ENCODE measurements at places on chromosomes 2 and 18.

GRCh38 chr18:45386041-45386655 is 229.1 kb upstream of the SLC14A2 start:
- no peak for DNase-seq

GRCh38 chr2:36482576-36483214 is 115.3 kb downstream of the FEZ2 start:
- no peak for DNase-seq

GRCh38 chr18:11147962-11148679 is 1.2 kb downstream of the PIEZO2 start:
- no peak for DNase-seq

DNA sequence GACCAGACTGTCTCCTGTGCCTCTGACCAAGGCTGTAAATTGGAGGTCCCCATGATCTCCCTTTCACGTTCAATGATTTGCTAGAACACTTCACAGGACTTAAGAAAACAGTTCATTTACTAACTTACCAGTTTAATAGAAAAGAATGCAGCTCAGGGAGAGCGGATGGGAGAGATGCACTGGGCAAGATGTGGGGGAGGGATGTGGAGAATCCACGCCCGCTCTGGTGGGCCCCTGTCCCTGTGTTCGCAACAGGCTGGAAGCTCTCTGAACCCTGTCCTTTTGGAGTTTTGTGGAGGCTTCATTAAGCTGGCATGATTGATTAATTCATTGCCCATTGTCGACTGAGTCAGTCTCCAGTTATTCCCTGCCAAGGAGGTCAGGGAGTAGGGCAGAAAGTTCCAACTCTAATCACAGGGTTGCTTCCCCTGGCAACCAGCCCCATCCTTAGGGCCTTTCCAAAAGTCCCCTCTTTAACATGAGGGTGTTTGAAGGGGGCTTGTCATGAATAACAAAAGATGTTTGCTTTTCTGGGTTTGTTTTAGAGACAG is 257.1 kb downstream of the ACKR3 start:
- DNase-seq = no peak

GRCh38 chr2:179106676-179107428 is 56.9 kb upstream of the CCDC141 start:
- no peak for DNase-seq

DNA sequence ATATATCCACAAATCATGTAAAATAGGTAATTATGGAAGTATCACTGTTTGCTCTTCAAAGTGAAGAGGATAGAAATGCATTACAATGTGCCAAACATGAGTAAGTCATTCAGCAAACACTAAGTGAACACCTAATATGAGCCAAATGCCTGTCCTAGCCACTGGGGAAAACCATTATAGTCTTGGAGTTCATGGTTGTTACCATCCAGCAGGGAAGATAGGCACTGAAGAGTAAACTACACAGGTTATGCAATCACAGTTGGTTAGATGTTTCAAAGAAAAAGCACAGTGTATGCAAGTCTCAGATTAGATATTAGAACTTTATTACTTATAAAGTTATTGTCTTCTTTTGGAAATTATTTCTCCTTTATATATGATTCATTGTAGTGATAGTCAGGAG is 3.9 kb upstream of the SERPINB2 start:
- DNase-seq = no peak

DNA sequence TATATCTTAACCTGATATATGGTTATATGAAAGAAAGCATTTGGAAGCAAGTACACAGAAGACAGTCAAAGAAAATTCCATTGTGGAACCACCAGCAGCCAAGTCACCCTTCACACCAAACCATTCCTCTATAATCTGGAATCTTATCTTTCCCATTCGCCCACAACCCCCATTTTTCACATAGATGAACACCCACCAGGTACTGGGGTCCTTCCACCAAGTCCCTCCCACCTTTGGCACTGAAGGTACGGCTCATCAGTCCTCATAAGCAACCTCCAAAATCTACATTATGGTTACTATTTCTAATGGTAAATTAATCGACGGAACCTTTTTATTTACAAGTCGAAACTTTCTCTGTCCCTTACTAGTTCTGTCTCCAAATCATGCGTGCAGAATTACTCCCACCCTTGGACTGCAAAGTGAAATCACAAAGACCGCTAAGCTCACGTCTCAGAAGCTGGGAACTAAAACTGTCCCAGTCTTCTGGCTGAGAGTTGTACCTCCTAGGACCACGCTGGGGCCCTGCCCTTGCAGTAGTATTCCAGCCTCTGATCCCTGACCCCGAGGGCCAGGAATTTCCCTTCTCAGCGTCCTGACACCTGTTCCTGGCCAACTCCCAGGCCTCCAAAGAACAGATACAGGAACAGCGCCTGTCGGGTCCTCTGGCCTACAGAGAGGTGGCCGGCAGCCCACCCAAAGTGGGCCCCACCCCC is 702 bp downstream of the OLA1 start:
- DNase-seq = no peak

GRCh38 chr18:79802298-79802697 is 4.6 kb downstream of the KCNG2 start:
- no peak for DNase-seq

- no peak for DNase-seq
Observed at GRCh38 chr2:43049836-43050801, 176.3 kb downstream of the ZFP36L2 start.

GRCh38 chr2:174765576-174765975 is 1.3 kb upstream of the CHRNA1 start:
- DNase-seq = no peak

GRCh38 chr2:131105950-131106801 is 1.0 kb downstream of the PLEKHB2 start:
- DNase-seq = no peak

DNA sequence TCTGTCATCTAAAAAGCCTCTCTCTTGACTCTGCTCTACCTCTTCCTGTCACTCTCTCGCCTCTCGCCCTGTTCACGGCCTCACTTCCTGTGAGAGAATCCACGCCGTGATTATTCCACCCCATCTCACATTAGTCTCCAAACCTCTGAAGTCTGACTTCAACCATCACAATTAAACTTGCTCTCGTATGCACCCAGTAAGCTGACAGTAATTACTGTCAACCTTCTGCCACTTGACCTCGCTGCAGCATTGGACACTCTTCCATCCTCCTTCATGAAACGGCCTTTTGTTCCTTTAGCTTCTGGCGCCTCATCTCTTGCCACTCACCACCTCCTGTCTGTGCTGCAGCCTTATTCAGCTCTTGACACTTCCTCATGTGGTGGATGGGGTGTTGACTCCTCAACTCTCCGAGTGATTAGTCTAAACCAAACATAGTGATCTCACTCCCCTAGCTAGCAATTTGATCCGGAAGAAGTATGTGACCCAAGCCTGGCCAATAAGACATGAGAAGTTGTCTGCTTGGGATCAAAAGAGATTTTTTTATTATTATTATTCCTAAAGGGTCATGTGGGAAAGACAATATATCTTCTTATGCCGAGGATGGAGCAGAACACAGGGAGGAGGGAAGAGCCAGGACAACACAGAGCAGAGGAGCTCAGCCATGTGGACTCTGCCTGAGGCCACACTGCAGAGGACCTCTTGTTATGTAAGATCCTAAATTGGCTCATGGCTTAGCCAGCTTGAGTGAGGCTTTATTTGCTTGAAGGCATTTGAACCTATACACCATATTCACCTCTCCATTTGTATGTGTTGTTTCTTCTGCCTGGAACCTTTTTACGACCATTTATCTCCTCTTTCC is 38.4 kb upstream of the MYO1B start:
- no peak for DNase-seq

- no peak for DNase-seq
Observed at GRCh38 chr2:198890490-198890889, 567.2 kb downstream of the SATB2 start.

DNA sequence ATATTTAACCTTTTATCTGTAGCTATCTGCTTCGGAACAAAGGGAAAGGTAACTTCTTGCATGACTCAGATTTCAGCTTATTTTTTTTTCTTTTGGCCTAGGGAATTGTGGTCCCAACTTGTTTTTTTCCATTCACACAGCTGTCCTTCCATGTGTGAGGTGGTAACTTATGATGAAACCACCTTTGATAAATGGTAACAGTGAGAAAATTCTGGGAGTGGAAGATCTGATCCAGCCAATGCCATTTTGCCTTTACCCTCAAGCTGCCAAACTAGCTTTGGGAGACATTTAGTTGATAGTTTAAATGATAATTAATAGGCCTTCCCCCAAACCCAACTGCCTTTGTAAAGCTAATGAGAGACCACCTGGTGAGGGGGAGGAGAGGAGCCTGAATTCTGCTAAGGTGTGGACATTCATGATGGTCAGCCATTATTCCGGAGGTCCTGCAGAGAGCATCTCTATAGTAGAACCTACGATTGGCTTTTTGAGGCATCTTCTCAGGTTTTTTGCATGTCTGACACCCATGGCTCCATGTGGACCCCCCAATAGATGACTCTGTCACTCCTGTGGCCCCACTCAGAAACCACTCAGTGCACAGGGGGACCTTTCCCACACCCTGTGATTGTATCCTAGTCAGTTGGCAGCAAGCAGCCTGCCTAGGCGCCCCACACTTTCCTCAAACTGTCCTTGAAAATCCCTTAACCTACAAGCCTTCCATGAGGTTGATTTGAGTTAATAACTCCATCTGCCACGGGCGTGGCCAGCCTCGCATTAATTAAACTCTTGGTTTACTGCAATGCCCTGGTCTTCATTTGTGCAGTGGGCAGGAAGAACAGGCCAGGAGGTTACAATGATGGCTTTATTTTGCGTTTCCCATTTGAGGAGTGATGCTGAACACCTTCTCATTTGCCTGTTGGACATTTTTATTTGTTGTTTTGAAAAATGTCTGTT is 263.5 kb upstream of the PXDN start:
- DNase-seq = no peak

DNA sequence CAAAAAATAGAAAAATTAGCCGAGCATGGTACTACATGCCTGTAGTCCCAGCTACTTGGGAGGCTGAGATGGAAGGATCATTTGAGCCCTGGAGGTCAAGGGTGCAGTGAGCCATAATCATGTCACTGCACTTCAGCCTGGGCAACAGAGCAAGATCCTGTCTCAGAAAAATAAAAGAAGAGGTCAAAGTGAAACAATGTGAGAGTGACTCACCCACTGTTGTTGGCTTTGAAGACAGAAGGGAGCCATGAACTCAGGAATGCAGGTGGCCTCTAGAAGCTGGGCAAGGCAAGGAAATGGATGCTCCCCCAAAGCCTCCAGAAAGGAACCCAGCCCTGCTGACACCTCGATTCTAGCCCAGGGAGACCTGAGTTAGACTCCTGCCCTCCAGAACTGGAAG is 3.7 kb upstream of the TMEM214 start:
- no peak for DNase-seq

DNA sequence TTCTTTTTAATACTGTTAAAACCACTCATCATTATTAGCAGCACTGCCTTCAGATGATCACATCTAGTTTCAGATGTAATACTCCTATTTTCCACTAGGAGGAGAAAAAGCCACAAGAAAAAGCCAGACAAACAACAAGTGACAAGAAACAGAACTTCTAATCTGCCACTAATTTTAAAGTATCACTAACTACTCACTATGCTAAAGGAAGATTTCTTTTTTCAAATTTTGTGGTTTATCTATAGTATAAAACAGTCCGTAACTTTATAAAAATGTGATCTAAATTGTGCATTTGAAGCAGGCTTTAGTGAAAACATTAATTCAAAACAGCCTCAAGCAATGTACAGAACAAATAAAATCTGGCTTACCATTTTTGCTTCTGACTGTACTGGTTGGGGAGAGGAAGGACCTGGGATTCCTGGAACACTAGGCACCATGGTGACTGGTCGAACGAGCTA is 56.8 kb downstream of the ATF2 start:
- DNase-seq = no peak

DNA sequence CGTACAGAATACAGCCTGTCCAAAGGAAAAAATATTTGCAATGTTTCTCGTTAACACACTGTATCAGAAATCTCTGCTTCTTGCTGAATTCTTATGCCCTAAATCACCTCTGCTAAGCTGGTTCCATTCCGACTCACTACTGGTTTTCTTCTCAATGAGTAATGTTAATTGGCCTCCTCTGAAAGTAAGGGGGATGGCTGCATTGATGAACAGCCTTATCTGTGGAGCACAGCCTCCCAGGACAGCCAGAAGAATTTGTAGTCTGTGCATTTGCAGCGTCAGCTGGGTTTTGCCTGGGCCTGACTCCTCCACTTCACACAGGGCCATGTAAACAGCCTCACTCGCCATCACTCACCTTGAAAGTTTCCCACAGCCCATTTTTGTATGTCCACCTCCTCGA is 127.7 kb downstream of the RNF152 start:
- DNase-seq = no peak

DNA sequence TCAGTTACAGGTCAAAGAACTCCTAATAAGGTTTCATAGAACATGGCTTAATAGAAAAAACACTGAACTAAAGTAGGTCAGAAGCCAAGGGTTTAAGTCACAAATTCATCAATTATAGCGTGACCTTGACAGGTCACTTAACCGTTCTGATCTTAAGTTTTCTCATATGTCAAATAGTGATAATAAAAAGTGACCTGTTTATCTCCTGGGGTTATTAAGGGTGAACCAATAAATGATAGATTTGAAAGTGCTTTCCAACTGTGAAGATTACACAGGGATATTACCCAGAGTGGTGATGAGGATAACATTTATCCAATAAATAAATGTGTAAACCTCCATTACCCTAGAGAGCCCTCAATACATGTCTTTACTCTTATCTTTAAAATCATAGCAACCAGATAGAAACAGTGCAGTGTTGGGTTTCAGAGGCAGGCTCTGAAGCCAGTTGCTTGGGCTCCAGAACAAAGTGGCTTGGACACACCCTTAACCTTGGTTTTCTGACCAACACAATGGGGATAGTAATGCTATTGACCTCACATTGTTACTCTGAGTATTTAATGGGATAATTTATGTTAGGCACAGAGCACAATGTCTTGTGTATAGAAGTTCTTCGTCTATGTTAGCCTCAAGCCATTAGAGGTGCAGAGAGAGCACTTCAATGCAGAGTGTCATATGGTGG is 48.6 kb downstream of the KLHL14 start:
- DNase-seq = no peak

DNA sequence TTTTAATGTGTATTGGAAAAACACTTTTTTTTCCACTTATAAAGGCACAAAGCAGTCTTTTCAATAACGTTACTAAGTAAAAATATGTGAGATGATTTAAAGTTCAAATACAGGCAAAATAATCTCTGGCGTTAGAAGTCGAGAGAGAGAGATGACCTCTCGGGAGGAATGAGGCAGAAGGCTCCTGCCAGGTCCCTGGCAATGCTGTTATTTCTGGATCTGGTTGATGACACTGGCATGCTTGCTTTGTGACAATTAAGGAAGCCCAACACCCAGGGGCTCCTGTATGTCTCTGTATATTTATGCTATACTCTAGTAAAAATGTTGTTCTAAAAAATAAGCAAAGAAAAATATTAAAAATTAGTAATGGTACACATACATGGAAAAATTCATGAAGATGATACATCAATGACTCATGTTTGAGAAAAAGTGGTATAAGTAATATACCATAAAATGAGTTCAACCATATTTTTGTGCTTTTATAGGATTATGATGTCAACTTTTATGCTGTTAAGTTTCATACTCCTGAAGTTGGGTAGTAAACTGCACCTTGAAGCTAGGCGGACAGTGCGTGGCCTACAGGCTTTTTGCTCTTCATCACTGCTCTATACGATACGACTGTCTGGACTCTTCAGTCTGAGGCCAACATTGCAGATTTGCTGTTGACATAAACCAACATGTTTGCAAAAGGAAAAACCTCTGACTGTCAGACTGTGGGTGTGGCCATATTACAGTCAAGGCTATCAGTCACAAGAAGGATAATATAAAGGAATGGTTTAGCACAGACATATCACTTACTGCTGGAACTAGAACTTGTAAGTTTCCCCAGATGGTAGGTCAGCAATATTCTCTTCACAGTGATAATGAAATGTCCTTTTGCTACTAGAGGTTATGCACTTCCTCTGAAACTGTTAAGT is 19.8 kb downstream of the VPS4B start:
- DNase-seq = no peak

Data from esophagus squamous epithelium (tissue), 5 donors.